ENCODE measurements at places on chromosomes 6 and 20.

- DNase-seq: no peak
Observed at GRCh38 chr20:21982559-21982958, 277.1 kb downstream of the PAX1 start.

GRCh38 chr6:135850882-135851281 is 619 bp upstream of the PDE7B start:
- no peak for DNase-seq

DNA sequence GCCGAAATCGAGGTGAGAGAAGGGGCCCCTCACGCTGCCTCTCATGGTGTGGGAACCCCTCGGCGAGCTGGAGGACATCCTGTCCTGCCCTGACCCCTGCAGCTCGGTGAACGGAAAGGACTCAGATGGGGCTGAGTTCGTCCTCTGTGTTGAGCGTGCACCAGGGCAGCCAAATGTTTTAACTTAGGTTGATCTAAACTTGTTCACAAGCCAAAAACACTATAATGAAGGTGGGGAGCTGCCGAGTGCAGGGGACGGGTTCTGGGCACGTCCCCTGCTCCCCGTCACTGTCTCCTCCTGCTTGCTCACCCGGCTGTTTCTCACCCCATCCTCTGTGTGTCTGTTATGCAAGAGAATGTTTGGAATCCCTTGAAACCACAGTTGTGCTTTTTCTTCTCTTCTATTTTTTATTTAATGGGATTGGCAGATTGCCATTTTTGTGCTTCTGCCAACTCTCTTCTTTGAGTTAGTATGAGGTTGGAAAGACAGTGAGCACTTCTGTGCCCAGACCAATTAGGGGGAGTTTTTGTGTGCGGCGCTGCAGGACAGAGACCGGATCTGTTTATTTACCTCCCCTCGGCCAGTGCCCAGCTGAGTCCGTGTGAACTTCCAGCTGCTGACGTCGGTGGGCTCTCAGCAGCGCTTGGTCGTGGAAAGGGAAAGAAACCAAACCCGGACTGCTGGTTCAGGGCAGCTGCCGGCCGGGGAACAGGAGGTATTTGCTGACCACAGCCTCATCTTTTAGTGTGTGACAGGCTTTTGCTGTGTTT is 158.1 kb downstream of the DTNBP1 start:
- peak; percentile 89 for DNase-seq

- no peak for DNase-seq
Observed at GRCh38 chr20:63522981-63523611, 2.5 kb downstream of the PPDPF start.

DNA sequence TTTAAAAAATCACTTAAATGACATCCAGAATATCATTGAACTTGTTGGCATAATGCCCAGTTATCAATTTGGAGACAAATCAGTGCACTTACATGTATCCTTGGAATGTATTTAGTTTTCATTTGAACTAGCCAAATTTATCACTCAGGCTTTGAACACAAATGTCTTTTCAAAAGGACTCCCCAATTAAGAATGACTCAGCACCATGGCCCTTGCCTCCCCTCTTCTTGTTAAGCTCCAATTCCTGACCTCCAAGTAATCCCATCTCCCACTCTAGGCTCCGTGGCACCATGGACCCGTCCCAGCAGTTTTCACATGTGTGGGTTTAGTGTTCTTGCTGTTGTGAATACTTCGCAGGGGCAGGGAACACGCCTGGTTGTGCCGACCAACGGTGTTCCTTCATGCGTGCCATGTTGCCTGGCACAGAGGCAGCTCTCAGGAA is 2.7 kb downstream of the AKAP12 start:
- DNase-seq: no peak

GRCh38 chr6:111228094-111228493 is 140.8 kb downstream of the SLC16A10 start:
- peak; percentile 20 for DNase-seq

DNA sequence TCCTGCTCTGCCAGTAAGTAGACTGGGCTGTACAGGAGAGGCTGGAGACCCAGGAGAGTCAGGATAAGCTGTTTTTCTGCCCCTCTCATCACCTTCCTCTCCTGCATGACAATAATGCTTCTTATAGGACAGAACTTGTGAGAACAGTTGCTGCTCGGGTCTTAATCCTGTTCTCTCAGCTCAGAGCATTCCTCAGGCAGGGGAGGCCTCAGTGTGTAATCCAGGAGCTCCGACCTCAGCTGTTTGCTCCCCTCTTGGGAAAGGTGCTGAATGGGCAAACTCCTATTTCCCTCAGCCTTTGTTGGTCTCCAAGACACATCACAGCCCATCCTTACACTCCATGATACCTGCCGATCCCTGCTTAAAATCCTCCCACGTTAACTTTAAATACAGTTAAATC is 134.9 kb upstream of the LRFN2 start:
- no peak for DNase-seq

DNA sequence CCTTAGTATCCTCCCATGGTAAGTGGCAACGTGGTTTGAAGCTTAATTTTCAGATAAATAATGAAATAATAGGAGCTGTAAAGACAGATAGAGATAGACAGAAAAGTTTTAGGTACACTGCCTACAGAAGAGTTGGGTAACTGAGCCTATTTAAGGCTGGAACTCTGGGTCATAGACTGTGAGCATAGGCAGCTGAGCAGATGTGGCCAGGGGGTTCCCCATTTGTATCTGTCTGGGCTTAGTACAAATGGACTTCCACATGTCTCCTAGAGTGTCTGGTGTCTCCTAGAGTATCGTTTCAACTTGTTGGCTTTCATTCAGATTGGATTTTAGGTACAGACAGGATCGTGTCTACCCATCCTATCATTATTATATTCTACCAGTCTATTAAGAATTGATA is 649.8 kb downstream of the DHX35 start:
- no peak for DNase-seq

- no peak for DNase-seq
Observed at GRCh38 chr20:50821994-50822393, 27.1 kb downstream of the BCAS4 start.

DNA sequence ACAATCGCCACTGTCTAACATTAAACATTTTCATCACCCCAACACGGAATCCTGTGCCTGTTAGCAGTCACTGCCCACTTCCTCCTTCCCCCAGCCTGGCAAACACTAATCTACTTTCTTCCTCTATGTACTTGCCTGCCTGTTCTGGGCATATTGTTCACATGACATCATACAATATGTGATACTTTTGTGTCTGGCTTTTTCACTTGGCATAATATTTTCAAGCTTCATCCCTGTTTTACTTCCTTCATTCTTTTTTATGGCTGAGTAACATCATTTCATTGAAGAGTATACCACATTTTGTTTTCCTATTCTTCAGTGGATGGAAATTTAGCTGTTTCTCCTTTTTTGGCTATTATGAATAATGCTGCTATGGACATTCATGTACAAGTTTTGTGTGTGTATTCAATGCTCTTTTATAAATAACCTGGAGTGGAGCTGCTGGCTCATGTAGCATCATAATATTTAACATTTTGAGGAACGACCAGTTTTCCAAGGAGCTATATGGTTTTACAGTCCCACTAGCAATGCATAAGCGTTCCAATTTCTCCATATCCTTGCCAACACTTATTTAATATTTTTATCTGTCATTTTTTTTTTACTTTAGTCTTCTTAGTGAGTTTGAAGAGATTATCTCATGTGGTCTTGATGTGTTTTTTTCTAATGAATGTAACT is 360.1 kb downstream of the HDGFL1 start:
- no peak for DNase-seq

GRCh38 chr6:111531185-111531584 is 48.2 kb upstream of the REV3L start:
- no peak for DNase-seq

- DNase-seq: no peak
Observed at GRCh38 chr6:26034905-26035304, 52.3 kb upstream of the HFE start.

GRCh38 chr20:41003143-41003935 is 25.3 kb upstream of the TOP1 start:
- DNase-seq: peak; percentile 77

GRCh38 chr20:40029589-40029988 is 659.4 kb downstream of the MAFB start:
- no peak for DNase-seq

GRCh38 chr20:11219192-11219591 is 545.4 kb upstream of the JAG1 start:
- DNase-seq: no peak

- no peak for DNase-seq
Observed at GRCh38 chr6:25833136-25833535, 1.3 kb upstream of the SLC17A1 start.

- DNase-seq: no peak
Observed at GRCh38 chr20:47296950-47297349, 59.5 kb downstream of the ZMYND8 start.

GRCh38 chr20:50655311-50655880 is 35.9 kb downstream of the RIPOR3 start:
- DNase-seq: no peak
